ENCODE measurements at places on chromosomes 6 and 20.

DNA sequence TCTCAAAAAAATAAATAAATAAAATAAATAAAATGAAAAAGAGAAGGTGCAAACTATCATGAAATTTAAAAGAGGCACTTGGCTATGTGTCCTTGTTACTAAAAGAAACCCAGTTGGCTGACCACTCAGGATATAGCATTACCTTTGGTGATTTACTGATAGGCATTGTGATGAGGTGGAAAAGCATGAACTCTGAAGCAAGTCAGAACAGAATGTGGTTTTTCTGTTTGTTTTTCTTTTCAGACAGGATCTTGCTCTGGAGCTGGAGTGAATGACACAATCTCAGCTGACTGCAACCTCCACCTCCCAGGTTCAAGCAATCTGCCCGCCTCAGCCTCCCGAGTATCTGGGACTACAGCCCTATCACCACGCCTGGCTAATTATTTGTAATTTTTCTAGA is 31.9 kb downstream of the ZNF184 start:
- no peak for DNase-seq

GRCh38 chr6:70060680-70061079 is 194.3 kb downstream of the COL19A1 start:
- DNase-seq = no peak

DNA sequence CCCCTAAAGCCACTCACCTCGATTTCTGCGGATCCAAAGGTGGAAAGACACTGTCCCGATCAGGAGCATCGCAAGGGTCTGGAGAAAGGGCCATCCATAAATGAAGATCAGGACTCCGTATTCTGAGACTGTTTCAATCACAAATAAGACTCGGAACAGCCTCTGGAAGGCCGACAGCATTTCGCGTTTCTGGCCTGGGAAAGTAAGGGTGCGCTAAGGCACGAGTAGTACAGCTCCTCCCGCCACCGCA is 44.6 kb downstream of the DPPA5 start:
- DNase-seq = no peak

DNA sequence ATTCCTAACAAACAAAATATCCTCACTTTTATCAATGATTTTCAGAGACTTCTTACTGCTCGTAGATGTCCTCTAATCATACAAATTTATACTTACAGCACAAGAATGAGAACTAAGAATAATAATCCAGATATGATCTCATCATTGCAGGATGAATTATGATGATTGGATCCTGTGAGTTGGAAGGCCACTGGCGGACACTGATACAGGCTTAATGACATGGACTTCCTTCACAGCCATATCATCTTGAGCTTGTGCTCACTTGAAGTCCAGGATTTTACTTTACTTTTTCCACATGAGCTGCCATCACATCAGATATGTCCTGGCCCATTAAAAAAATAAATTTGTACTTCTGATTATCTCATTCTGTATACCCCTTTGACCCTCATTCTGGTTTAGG is 94.3 kb downstream of the NKAIN2 start:
- no peak for DNase-seq

- no peak for DNase-seq
Measured at GRCh38 chr20:36779656-36780025, 6.1 kb upstream of the DSN1 start.

DNA sequence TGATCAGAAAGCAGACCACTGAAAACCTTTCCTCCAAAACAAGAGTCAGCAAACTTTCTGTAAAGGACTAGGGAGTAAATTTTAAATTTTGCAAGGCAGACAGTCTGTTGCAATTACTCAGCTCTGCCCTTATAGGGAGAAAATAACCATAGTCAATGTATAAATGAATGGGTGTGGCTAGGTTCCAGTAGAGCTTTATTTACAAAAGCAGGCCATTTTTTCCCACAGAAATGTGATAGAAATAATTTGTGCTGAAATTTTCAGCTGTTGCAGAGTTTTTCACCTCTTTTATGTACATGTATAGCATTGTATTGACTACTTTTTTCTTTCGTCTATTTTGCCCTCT is 7.7 kb downstream of the AMD1 start:
- no peak for DNase-seq

DNA sequence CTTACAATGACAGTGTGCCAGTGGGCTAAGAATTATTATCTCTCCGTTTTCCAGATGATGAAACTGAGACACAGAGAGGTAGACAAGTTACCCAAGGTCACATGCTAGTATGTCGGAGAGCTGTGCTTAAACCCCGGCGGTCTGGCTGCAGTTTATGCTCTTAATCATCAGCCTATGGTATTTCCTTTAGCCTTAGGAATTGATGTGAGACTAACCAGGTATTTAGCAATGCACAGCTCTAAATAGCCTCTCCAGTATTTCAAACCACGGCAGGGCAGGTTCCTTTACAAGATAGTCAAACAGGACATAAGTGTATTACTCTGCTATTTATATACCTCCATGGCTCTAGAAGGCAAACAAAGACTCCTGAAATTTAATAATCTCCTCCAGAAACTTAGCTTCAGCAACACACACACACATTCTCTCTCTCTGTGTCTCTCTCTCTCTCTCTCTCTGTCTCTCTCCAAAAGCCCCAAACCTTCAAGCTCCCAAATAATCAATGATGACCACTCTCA is 142.0 kb upstream of the ZNF217 start:
- DNase-seq = no peak

DNA sequence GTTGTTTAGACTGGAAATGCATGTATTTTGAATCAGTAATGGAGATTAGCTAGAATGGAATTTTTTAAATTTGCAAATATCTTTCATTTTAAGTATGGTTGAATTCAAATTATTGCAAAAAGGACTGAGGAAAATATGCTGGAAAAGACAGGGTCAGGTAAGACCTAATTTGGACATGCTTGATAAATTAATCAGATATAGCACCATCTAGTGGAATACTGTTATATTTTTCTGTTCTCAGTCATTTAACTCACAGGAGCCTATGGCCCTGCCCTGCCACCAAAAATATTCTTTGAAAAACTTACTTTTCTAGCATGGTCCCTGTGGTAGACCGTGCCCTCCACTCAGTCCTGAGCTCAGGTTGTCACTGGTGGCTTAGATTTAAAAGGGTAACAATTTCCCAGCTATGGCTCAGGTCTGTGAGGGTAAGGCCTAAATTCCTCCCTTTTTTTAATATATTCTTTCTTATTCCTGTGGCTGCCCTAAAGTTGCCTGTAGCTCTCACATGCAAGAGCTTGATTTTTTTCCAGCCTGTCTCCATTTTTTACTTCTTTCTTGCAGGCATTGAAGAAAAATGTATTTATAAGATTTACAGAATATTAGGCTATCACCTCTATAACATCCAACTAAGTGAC is 25.3 kb upstream of the KIAA1586 start:
- DNase-seq = peak; percentile 29

DNA sequence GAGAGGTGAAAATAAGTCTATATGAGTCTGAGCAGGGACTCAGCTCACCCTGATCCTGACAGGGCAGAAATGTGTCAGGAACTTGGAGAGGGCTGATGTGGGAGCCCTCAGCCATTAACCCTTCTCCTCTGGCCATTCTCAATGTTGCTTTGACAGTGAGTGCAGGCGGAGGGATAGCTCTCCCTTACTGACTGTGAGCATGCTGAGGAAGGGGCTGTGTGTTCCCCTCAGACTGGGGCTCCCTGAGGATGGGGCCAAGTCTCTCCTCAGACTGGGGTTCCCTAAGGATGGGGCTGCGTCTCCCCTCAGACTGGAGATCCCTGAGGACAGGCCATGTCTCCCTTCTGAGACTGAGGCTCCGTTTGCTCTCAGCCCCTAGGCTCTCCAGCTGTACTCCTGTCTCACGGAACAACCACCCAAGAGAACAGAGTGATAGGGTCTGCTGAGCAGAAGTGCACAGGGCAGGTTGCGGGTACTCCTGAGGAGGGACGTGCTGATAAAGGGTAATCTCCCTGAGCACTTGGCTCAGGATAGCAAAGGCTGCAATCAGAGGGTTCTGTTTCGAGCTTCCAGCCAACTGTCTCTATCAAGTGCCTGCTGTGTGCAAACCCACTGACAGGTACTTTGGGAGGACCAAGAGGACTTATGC is 141.0 kb downstream of the MRPL14 start:
- no peak for DNase-seq

Data from NCI-H2081 (cell line).